Left ventricle myocardium superior (tissue), 1 donor: ENCODE measurements at places on chromosomes 3 and 15. TPM values are rescaled to one million over a fixed set of nuclear protein-coding genes. Genes with fewer than 3 reads are reported as not detected.

The ATR gene
- 8.3 TPM for total RNA-seq

DNA sequence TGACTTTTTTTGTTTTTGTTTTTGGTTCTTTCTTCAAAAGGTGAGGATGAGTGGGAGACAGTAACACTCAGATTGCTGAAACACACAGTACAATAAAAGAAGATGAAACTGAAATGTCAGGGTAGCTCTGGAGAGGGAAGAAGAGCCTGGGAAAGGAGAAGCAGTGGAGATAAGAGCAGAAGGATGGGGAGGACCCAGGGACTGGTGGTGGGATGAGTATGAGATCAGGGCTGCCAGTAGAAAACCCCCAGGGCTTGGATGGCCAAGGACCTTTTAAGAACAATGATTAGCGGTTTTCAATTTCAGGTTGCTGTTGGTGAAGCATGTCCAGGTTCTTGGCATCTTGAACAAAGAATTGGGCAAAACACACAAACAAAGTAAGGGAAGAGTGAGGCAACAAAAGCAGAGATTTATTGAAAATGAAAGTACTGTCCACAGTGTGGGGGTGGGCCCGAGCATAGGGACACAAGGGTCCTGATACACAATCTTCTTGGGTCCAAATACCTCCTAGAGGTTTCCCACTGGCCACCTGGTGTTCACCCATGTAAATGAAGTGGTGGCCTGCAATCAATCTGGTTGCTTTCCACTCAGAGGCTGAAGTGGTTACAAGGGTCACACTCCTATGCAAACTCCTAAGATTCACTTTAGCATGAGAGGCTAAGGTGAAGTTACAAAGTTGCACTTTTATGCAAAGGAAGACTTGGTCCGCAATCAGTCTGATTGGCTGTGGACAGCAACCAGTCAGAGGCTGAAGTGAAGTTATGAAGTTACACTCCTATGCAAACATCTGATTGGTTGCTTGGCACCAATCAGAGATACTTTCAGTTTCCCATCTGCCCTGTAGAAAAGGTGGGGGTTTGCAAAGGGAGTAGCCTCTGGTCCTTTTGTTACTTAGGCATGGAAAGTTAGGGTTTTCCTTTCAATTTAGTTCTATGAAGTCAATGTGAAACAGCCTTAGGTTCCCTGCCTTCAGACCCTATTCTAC is 26.1 kb upstream of the MFSD1 start:
- DNase-seq = no peak

GRCh38 chr3:40057077-40057476 is 247.7 kb downstream of the MYRIP start:
- DNase-seq = no peak

GRCh38 chr15:63492541-63493077 is 11.8 kb upstream of the USP3 start:
- no peak for DNase-seq

- DNase-seq = no peak
Measured at GRCh38 chr15:32120577-32121383, 90.5 kb downstream of the CHRNA7 start.
